ENCODE measurements at places on chromosomes 11 and 22. TPM values are rescaled to one million over a fixed set of nuclear protein-coding genes. Genes with fewer than 3 reads are reported as not detected.

GRCh38 chr22:24950272-24950902 is 2.1 kb upstream of the KIAA1671 start:
- DNase-seq = no peak

DNA sequence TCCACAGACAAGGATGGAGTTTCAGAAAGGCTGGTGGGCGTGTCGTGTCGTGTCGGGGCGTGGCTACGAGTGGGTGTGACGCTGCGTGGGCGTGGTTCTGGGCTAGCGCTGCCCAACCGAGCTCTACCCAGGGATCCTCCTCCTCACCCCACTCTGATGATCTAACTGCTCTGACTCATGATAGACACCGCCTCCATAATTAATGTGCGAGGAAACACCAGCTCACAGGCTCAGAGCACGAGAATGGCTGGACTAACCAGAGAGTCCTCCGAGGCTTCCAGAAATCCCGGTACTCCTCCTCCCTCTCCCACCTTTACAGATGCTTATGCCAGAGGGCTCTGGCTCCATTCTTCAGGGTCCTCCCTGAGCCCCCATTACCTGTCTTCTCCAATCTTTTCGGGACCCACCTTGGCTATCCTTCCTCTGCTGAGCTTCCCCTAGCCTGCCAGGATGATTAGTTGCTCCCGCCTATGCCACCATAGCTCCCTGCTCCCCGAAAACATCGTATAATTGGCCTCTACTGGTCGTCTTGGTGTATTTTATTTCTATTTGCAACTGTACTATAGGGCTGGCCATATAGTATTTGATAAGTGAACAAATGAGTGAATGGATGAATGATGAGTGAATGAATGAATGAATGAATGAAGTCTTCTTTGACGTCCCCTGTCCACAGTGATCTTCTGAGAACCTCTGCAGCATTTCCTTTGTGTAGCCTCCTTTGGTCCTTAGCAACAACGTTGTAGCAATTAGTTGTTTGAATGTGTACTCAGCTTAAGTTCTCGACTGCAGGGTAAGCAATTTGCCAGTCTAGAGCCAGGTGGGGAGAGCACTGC is 21.7 kb downstream of the TMPRSS13 start:
- DNase-seq = peak; percentile 89

DNA sequence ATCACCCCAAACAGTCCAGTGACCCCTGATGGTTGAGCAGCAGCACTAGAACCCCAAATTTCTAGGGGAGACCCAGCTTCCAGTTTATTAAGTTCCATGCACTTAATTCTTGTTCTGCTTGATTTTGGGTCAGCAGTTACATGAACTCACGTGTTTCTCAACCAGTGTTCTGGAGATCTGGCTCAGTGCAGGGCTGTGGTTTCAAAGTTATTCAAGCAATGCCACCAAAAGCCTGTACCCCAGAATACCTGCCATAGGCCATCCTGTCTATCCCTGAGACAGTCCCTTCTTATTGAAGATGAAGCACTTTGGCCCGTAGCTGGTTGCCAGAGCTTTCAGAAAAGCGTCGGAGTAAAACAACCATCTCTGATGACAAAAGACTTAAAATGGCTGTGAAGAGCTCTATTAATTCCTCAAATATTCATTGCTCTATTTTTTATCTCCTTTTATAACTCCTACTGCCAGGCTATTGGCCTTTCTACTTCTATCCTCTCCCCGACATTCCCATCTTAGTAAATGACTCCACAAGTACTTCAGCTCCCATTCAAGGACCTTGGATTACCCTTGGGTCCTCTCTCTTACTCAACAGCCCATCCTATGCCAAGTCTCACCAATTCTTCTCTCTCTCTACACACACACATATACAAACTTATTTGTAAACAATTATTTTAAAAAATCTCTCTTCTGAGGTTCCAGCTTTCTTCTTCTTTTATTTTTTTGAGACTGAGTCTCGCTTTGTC is 18.0 kb upstream of the VPREB1 start:
- no peak for DNase-seq

The SLN gene
- total RNA-seq = 19.0 TPM

DNA sequence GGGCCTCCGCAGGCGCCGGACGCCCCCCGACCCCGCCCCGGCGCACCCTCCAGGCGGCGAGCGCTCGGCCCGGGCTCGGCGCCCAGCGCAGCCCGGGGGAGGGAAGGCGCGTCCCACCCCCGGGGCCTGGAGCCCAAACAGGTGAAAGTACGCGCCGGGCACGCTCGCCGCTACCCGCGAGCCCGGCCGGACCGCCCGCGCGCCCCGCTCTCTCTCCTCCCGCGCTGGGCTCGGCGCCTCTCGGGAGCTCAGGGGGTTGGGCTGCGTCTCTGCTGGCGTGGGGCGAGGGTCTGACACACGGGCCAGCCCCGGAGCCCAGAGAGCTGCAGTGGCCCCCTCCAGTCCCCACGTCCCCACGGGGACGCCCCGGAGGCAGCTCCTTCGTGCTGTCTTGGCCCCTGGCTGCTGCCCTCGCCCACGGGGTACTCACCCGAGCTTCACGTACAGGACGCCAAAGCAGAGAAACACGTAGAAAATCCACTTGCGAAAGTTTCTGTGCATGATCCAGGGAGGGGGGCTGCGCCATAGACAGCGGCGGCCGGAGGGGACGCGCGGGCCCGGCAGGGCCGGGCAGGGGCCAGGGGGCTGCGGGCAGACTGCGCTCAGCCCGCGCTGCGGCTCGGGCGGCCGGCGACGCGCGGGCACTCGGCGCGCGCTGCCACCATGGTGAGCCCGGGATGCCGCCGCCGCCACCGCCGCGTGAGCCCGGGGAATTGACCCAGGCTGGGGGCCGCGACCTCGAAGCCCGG is 534 bp downstream of the WNT7B start:
- no peak for DNase-seq

GRCh38 chr11:131924457-131925201 is 554.2 kb downstream of the NTM start:
- DNase-seq = no peak

- DNase-seq = no peak
Observed at GRCh38 chr11:65395961-65396530, 9.6 kb downstream of the FRMD8 start.

The MMP3 gene
- not detected for total RNA-seq

The OR8G1 gene
- total RNA-seq = not detected

The ALDH3B2 gene
- not detected for total RNA-seq

The ZNF143 gene
- 22.6 TPM for total RNA-seq

The LARGE2 gene
- total RNA-seq = not detected

GRCh38 chr11:72665911-72666472 is 8.2 kb downstream of the PDE2A start:
- no peak for DNase-seq

DNA sequence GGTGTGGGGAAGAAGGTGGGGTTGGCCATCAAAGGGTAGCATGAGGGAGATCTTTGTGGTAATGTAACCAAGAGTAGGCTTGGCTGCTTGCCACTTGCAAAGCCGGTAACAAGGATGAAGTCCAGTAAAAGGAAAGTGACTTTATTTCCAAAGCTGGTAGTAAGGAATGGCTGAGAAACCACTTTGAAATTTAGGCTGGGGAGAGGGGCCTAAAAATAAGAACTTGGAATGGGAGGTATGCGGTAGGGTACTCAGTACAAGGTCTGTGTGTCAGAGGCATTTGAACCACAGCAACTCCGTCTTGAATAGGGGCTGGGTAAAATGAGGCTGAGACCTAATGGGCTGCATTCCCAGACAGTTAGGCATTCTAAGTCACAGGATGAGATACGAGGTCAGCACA is 216.0 kb upstream of the ISX start:
- DNase-seq = no peak

- DNase-seq = no peak
Observed at GRCh38 chr11:87779276-87780067, 395.8 kb downstream of the RAB38 start.

The TMEM126B gene
- total RNA-seq = 45.2 TPM

DNA sequence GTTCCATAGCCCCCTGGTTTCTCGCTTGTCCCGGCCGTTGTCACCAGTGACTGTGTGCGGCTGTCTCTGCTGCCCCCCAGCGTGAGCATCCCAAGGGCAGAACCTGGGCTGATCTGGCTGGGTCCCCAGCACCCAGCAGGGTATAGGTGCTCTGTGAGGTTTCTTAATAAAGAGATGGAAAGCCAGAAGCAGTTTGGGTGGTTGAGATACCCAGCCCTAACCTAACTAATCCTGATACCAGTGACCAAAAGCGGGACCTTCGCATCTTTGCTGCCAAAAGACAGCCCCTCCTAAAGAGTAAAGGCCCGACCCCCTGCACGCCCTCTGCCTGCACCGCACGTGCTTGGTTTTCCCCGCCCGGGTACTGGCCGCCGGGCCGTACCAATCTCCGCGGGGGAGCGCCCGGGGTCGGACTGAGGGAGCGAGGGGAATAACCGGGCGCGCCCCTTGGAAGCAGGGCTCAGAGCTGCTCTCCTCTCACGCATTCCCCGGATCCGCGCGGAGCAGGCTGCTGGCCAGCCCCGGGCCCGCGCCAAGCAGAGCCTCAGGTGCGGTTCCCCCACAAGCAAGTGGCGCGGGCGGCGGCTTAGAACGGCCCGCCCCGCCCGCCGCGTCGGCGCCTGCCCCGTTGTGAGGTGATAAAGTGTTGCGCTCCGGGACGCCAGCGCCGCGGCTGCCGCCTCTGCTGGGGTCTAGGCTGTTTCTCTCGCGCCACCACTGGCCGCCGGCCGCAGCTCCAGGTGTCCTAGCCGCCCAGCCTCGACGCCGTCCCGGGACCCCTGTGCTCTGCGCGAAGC is at the start of gene DGAT2:
DGAT2 (plus strand) TSS at position 667 of the 797 bp plus-strand sequence. CDS start 214 bp downstream, outside the sequence.
- peak; percentile 92 for DNase-seq

- DNase-seq = peak; percentile 38
Observed at GRCh38 chr11:71305041-71305440, 52.7 kb upstream of the SHANK2 start.

The PNPLA3 gene
- 0.32 TPM for total RNA-seq

The MISFA gene
- total RNA-seq = 6.4 TPM

The PKP3 gene
- total RNA-seq = 0.83 TPM

GRCh38 chr11:30344085-30344484 is 21.2 kb downstream of the ARL14EP start:
- DNase-seq = no peak

DNA sequence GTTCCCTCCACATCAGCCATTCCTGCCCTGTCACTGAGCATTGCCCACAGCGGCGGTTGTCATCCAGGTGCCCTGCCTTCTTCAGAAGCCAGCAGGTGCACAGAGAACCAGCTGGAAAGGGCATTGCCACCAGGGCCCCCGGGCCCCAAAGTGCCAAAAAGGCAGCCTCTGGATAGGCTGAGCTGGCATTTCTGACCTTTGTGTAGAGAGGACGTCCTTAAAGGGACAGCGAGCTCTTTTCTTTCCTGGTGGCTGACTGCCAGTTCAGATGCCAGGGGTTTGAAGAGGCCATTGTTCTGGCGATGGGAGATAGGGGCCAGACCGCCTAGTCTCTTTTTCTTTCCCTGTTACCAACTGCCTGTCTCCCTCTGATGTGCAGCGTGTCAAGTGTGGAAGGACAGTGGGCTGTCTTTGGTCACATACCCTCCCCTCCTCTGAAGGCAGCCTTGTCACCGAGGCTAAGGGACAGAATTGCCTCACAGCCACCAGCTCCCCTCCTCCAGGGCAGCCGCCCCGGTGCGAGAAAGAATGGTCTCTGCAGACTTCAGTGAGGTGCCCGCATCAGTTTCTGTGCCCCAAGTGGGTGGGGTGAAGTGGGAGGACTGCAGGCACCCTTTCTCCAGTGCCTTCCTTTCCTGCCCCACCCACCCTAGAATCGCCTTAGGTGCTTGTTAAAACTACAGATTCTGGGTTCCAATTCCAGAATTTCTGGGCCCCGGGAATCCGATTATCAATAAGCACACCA is 109.6 kb downstream of the SCN3B start:
- DNase-seq = no peak

The ZNF214 gene
- 0.67 TPM for total RNA-seq

DNA sequence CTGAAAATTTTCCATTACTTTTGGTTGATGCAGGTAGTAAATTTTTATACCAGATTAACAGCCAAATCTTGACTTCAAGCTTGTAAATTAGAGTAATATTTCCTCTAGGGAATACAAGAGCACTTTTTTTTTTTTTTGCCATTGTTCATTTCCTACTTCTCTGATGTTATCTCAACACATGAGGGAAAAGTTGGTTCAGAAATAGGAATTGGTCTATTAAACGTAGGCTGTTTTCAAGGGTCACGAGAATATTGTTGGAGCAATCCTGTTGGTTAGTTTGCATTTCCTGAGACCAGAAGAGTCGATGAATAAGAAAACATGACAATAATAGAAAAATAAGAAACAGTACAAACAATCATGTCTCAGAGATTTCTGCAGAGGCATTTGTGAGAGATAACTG is 453.9 kb upstream of the CCDC179 start:
- DNase-seq = no peak

The SLC15A3 gene
- total RNA-seq = 11.6 TPM
